Left forelimb (tissue), 1 donor: ENCODE measurements at places on chromosomes 13 and 19.

DNA sequence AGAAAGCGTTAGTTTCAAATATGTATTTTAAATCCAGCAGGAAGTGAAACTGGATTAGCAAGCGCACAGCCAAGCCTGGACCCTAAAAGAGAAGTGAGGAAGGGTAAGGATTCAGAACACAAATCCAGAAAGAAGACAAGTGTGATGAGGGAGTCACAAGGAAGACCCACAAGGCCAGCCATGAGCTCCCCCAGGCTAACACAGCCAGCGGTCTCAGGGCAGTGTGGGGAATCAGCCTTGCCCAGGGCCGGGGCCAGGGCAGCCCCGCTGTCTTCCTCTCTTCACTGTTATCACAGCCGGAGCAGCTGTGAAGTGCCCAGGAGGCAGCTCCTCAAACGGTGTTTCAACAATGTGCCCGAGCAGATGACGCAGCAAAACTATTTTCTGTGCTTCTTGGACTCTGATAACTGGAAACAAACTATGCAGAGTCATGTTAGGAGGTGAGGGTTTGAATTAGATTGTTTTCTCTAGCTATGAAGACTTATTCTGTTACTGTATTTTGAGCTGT lies 12.2 kb upstream of the CDC16 start:
- DNase-seq: no peak

GRCh38 chr19:681029-682019 lies 5.1 kb downstream of the FSTL3 start:
- no peak for DNase-seq

DNA sequence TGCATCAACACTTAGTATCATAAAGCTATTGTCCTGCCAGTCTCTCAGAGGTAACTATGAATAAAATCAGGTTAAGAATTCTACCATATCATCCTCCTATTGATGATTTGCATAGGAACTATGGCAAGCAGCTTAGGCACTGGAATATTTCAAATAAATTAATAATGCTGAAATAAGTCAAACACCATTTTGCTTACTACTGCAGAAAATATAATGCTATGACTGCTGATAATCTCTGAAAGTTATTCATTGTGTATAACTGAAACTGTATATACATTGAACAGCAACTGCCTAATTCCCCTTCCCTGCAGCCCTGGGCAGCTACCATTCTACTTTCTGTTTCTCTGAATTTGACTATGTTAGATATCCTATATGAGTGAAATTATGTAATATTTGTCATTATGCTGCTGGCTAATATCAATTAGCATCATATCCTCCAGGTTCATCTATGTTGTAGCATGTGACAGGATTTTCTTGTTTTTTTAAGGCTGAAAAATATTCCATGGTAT lies 318.8 kb upstream of the SGCG start:
- no peak for DNase-seq

DNA sequence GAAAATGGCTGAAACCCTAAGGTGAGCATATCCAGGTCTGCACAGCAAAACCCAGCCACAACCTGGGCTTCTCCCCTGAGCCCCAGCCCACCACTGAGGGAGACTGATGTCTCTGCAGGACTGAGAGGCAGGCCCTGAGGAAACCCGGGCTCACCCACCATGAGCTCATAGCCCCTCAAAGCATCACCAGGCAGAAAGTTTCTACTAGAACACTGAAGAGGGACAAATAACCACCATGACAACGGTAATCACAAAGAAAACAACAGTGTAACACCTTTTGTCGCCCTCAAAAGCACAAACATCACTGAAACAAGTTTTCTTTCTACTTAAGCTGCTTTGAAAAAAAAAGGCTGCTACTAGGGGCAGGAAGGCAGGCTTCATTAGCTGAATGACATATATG lies 29.8 kb downstream of the TSHZ3 start:
- DNase-seq: peak; percentile 47

DNA sequence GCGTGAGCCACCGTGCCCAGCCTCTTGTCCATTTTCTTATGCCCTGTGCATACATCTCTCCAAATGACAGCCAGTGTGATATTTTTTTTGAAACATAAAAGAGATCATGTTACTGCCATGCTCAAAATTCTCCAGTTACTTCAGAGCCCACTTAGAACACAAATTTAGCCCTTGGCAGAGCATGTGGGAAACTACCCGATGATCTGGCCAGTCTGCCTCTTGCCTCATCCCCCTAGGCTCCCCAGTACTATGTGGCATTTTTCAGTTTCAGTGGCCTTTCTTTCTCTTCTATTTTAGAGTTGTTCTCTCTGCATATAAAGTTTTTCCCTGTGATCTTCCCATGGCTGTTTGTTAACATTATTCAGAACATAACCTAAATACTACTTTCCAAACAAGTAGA lies 323.0 kb downstream of the GPC5 start:
- no peak for DNase-seq

GRCh38 chr19:8233370-8233769 lies 24.2 kb downstream of the CERS4 start:
- DNase-seq: no peak

DNA sequence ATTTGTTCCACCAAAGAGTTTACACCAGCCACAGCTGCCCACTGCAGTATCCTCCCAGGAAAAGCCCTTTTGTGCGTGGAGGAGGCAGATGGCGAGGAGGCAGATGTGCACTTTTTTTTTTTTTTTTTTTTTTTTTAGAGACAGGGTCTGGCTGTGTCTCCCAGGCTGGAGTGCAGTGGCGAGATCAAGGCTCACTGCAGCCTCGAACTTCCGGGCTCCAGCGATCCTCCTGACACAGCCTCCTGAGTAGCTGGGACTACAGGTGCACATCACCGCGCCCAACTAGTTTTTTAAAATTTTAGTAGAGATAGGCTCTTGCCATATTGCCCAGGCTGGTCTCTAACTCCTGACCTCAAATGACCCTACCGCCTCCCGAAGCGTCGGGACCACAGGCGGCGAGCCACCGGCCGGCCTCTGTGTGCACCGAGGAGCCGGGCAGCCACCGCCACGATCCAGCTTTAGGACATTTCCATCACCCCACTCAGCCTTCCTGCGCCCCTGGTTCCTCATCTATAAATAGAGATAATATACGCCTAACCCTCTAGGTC lies 563 bp upstream of the PDCD5 start:
- DNase-seq: no peak

DNA sequence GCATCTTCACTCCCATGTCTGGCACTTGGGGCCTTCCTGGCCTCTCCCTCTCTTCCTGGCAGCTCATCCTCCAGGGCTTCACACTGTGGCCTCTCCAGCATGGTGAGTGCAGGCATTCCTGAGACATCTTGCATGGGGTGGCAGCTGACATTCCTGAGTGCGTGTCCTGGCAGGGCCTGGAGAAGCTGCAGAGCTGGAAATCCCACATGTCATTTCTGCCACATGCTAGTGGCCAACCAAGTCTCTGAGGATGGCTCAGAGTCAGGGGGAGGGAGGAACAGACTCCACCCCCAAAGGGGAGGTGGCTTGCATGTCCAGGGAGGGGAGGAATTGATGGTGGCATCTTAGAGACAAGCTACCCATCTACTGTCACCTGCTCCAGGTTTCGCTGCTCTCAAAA lies 41.6 kb upstream of the AMER2 start:
- no peak for DNase-seq

GRCh38 chr19:18150776-18151624 lies 2.0 kb upstream of the PIK3R2 start:
- no peak for DNase-seq

- no peak for DNase-seq
Observed at GRCh38 chr13:24618011-24618955, 61.9 kb upstream of the ATP12A start.

DNA sequence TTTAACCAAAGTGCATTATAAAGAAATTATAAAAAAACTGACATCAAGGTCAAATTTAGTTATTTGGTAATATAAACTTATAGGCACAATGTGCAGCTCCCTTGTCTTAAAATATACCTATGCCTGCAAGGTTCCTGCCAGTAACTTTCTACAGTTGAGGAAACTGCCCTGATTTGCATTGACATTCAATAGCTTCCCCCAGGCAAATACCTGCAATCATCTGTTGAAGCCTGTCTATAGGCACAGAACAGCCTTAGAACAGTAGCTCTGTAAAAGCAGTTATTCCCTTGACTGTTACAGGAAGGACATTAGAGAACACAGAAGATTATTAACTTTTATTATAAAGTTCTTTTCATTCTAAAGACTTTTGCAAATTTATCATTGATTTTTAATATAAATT lies 1239.5 kb downstream of the PCDH9 start:
- DNase-seq: no peak

- no peak for DNase-seq
Observed at GRCh38 chr19:47226426-47227351, 4.3 kb downstream of the BBC3 start.

- DNase-seq: no peak
Observed at GRCh38 chr19:7976461-7976860, 29.0 kb downstream of the ELAVL1 start.

GRCh38 chr13:25177636-25178035 lies 5.5 kb upstream of the AMER2 start:
- no peak for DNase-seq

DNA sequence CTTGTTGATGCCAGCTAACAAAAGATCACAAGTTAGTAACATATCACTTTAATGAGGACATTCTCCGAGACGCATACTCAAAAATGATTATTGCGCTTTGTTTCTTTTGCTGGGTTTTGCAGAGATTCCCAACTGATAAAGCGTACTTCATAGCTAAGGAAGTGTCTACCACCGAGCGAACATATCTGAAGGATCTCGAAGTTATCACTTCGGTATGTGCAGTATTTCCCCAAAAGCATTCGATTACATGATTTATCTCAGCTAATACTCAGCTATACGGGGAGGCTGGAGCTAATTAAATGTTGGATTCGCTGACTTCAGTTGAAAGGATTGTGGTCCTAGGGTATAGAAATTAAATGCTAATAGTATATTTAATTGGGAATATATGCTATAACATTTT lies 166.3 kb downstream of the STK24 start:
- DNase-seq: no peak

DNA sequence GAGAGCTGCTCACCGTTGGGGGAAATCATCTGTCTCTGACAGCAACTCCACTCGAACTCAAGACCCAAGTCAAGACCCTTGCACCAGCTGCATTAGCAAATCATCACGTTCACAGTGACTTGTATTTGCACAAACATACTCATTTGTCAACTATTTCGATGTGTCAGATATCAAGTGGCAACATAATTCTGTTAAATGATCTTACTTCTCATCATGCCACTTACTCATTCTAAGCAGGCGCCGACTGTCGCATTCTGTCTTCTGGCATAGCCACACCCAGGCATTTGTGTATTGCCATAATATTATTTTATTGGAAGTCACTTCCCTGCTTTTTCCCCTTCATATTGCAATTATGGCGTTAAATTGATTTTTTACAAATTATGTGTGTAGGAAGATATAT lies 23.0 kb upstream of the ATP1A3 start:
- no peak for DNase-seq

DNA sequence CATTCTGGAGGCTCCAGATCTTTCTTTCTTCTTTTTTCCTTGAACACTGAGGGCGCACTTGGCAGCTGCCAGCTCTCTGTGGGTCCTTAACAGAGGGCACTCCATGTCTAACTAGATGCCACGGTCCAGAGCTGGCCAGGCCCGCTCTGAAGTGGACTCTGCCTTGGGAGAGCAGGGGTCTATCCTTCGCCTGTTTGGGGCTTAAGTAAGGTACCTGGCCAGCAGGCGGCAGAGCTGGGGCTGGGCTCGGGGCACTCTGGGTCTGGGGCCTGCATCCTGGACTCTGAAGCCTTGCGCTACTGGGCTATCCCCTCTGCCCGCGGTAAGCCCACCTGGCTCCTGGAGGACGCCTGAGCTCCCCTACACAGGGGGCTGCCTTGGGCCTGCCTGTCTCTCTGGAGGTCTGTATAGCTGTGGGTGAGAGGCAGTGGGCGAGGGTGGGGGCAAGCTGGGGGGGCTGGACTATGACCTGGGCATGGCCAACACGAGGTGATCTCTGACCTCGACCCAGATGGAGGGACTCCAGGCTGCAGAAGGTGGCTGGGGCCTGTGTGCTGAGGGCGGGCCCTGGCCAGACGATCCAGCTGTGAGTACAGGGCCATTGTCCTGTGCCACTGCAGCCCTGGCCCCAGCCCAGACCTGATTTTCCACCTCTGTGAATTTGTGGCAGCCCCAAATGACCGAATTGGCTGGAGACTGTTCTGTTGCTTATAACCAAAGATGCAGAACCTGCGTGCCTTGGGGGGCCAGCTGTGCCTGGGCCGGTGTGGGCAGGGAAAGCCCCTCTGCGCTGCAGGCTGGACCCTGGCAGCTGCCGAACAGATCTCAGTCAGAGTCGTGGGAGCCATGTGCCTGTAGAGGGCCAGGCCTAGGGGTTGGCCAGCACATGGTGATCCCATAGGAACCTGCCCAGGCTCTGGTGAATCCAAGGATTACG lies 26.5 kb downstream of the CEBPG start:
- peak; percentile 57 for DNase-seq

DNA sequence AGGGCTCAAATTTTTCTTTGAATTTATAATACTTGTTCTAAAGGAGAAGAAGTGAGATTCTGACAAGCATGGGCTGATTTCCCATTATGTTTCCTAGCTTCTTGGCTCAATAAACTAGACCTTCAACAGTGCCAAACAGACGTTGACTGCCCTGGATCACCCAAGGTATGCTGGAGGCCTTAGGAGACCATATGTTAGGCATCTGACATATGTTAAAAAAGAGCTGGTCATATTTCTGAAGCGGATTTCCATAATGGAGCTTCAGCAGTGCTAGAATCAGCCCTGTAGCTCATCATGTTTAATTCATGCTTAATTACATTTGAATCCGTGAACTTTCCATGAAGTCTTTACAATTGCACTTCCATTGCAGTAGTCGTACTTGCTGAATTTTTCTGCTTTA lies 653.3 kb downstream of the DIAPH3 start:
- no peak for DNase-seq

GRCh38 chr19:8654591-8655339 lies 24.3 kb downstream of the NFILZ start:
- no peak for DNase-seq

DNA sequence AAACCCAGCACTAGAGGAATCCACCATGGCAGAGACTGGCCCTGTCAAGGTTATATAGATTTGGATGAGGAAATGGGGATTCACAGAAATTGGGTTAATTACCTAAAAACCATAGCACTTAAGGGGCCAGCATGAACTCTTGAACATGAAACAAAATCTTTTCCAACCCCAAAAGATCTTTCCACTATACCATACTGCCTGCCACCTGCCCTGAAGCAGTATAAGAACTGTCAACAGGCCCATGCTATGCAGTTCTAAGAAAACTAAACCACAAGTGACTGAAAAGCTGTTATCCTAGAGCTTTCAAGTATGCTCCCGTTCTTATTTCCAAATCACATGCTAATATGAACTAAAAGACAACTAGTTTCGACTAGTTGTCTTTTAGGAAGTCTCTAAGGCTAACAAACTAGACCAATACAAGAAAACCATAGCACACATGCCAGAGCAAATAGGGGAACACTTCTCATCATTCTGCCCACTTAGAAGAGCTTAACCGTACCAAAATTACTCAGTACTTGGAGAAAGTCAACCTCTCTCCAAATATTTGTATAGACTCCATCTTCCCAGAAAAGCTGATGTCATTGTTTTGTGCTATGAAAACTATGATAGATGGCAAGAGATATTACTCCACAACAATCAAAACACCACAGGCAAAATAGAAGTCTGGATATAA lies 27.5 kb downstream of the HSPH1 start:
- no peak for DNase-seq

GRCh38 chr19:38649305-38650171 lies 2.1 kb downstream of the ACTN4 start:
- DNase-seq: no peak
